ENCODE measurements at places on chromosomes 3 and 15.

- no peak for DNase-seq
Observed at GRCh38 chr3:99429502-99429901, 208.9 kb upstream of the COL8A1 start.

DNA sequence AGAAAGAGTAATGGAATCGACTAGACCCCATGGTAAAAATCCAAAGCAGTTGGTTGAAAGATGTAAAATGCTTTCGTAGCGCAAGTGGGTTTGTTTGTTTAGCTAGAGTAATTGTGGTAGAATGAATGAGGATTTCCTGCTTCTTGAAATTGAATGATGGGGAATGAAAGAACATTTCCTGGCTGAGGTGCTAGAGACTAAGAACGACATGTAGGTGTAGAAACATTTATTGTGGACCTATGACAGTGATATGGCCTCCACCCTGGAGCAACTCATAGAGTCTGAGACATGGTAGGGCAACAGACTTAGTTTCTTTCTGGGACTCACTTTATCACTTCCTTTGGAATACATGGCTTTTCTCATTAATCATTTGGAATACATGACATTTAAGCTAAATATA lies 467.6 kb upstream of the CFAP20DC start:
- DNase-seq: no peak

DNA sequence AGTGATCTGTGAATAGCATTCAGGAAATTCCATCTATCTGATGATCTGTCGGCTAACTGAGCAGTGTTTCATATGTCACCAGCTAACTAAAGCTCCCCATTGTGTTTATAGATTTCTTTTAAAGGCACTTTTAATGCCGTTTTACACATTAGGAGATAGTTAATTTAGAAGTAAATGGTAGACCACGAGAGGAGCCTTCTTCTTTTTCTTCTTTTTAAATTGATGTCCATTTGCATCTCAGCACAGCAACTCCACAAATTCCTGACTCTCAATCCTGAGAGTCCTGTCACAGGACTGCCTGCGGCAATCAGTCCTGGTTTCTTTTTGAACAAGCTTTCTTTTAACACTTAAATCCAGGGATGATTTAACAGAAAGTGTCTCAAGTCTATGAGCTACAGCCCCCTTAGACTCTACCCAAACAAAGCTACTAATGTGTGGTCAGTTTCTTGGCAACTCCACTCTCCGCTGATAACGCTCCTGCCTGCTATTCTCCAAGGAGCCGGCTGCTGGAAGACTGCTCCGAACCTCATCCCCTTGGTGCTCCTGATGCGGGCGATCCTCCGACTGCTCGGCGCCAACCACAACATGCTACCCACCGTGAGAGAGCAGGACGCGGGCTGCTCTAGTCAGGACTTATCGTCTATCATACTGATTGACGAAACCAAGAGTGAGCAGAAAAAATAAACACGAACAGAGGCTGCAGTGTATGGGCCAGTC lies 421.4 kb downstream of the MECOM start:
- DNase-seq: no peak

DNA sequence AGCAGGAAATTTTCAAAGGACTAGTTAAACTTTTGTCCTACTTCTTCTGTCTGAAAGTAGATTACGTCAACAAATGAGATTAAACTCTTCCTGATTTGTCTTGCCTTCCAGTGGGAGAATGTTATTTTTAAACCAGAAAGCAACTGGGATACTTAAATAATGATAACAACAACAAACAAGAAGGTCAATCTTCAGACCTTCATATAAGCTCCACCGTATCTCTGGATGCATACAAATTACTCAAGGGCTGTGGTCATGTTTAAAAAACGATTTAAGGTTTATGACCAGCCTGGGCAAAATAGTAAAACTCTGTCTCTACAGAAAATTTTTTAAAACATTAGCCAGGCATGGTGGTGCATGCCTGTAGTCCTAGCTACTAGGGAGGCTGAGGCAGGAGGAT lies 145.3 kb upstream of the NPHP3 start:
- no peak for DNase-seq

- DNase-seq: no peak
Observed at GRCh38 chr15:38560456-38560926, 4.1 kb downstream of the RASGRP1 start.

DNA sequence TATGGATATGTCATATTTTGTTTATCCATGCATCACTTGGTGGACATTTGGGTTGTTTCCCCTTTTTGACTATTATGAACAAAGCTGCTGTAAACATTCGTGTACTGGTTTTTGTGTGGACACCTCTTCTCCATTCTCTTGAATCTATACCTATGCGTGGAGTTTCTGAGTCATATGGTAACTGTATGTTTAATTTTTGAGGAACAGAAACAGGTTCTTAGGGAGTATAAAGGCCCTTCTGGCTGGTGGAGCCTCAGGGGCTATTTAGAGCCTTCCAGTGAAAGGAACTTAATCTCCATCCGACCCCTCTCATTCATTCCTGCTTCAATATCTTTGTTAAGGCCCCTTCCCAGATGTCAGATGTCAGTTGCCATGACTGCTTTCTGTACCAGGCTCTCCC lies 14.1 kb upstream of the CTXND1 start:
- DNase-seq: no peak

DNA sequence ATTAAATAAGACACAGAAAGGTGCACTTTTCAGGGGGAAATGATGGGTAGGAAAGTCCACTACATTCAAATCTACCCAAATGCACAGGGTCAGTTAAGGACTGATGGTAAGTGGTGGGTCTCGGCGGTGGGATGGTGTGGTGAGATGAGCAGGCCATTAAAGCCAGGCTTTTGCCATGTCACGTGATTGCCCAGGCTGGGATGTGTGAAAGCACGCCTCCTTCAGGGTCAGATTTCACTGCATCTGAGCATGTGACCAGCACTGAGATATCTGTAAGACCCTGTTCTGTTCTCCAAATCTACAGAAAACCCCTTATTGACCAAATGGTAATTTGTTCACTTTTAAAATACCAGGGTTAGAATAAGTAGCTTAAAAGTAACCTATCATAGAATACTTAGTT lies 301.5 kb downstream of the MEX3B start:
- no peak for DNase-seq

- DNase-seq: no peak
Observed at GRCh38 chr15:51803965-51804364, 25.5 kb upstream of the TMOD3 start.

GRCh38 chr3:147729641-147730040 lies 320.5 kb downstream of the ZIC1 start:
- no peak for DNase-seq

GRCh38 chr3:61617041-61617440 lies 55.7 kb downstream of the PTPRG start:
- no peak for DNase-seq

Data from stimulated activated CD8-positive, alpha-beta memory T cell treated with anti-CD3 and anti-CD28 coated beads, Interleukin-7, amount 100 ng/mL, for 4 hours (primary cell).